ENCODE measurements at places on chromosomes 3 and 15.

GRCh38 chr3:125437631-125438435 lies 62.7 kb upstream of the ZNF148 start:
- DNase-seq: peak; percentile 48

- no peak for DNase-seq
These were observed 268.5 kb downstream of the C3orf38 start for GRCh38 chr3:88418219-88418618.

DNA sequence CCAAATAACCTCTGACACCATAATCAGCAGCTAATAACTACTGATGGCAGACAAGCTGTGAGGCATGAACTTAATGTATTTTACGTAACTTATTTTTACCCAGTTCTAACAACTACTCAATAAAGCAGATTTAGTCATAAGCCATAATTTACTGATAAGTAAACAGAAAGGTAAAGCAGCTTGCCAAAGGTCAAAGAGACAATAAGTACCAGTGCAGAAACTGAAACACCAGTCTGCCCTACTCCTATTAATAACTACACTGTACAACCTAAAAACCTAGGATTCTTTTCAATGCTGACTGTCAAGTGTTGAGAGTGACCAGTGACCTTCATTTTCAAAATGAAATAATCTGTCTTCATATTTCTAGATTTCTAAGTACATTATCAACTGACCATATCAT lies 152.2 kb downstream of the NR2E3 start:
- no peak for DNase-seq

- DNase-seq: peak; percentile 61
These were observed at the start of gene ARPIN for GRCh38 chr15:89912674-89913396. Gene ARPIN, minus strand, starts transcription at chr15:89912952. Its CDS starts 117 bp downstream, at chr15:89912835.

GRCh38 chr3:144586382-144586781 lies 614.8 kb downstream of the DIPK2A start:
- DNase-seq: no peak

DNA sequence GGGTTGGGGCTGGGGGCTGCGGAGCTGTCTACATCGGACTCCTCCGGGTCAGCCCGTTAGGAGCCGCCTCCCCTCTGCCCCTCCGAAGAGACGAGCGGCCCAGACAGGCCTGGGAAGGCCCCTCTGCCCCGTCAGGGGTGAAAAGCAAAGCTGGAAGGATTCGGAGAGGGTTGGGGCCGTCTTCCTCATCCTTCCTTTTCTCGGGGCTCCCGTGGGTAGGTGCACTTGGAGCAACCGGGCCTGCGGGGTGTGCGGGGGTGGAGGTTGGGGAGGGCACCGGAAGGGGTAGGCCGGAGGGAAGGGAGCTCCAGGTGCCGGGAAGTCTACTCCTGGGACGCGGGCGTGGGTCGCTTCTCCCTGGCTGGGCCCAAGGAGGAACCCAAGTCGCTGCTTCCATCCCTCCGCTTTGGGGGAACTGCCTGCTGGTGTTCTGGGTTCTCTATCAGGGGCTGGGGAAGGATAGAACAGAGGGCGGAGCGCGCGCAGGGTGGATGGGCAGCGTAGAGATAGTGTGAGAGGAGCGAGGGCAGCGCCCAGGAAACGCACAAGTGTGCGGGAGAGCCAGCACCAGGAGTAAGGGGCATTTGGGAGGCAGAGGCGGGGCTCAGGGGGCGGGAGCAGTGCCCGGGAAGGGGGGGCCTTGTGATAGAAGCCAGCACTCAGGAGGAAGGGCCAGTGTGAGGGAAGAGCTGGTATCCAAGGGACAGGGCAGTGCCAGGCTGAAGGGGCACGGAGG lies 590 bp downstream of the POLR2H start:
- peak; percentile 79 for DNase-seq

DNA sequence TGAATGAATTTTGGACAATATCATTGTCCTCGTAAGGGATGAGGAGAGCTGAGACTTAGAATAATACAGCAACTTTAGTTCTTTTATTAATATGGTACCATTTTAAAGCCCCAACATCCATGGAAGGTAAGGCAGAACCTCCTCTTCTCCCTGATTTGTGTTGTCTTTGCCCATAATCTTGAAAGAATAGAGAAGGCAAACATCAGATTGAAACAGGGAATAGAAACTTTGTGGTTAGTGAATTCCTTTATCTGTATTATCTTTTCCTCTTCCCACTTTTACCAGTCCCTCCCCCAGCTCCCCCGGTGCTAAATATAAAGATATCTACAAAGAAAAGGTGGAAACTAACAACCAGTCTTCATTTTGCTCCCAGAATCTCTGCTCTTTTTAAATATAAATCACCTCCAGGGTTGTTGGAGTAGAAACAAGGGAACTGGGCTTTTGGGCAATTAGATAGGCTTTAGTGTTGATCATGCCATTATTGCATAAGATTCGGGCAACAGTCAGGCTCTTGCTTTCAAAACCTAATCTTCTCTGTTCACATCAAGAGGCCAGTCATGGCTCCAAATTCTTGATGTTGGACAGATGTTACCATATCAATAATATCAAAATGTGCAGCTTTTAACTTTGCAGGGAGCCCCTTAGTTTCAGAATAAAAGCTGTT lies 32.5 kb downstream of the ITPR1 start:
- no peak for DNase-seq

GRCh38 chr3:195077611-195078540 lies 193.1 kb downstream of the XXYLT1 start:
- no peak for DNase-seq

DNA sequence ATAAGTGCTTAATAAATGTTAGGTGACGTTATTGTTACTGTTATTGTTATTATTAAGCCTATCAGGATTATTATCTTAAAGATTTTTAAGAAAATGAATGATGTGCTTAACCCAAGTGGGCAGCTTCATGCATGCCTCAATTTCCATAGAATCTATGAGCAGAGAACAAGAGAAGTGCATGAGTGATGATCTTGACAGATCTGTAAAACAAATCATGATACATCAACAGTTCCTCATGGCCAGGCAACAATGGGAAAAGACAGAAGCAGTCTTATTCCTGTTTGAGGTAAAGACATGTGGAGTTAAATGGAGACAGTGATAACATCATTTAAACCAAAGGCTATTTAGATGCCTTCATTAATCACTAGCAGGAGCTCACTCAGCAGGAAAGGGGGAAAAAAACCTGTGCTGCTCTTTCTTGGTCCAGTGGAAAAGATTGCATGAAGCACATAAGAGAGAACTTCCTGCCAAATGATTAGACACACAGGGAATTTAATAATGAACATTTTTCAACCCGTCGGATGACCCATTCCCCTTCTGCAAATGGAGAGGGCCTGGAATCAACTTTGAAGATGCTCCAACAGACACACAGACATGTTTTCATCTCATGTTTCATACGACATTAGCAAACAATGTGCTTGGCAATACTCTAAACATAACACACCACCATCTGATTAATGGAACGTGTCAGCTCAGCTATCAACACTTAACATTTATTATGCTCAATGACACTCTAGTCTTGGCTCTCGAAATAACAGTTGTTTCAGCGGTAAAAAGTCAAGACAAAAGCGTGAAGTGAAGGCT lies 212.2 kb upstream of the LRRN1 start:
- DNase-seq: no peak

DNA sequence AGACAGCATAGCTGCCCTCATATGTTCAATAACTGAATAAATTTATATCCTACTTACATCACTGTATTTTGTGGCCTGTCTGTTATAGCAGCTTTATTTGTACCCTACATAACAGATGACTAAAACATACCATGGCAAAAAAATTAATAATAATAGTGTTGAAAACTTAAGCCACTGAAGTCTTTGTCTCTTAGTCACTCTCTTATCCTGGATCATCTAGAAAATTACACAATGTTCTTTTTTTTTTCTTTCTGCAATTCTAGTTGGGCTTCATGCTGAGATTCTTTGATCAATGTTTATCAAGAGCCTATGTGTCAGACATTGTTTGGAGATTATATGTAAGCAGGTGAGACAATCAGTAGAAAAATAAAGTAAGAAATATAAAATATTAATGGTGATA lies 519.3 kb upstream of the ARPP21 start:
- no peak for DNase-seq
